H54 (cell line): ENCODE measurements at places on chromosomes 12 and 14.

DNA sequence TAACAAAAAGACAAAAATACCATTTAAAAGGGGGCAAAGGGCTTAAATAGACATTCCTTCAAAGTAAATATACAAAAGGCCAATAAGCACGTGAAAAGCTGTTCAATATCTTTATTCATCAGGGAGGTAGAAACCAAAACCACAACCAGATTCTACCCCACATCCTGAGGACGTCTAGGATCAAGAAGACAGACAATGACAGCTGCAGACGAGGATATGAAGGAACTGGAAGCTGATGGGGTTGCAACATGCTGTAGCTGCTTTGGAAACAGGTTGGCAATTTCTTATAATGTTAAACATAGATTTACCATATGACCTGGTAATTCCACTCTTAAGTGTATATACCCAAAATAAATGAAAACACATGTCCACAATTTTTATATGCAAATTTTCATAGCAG, 85.1 kb upstream of the C14orf180 start:
- DNase-seq: no peak

- no peak for DNase-seq
These were observed 9.8 kb upstream of the FERMT2 start for GRCh38 chr14:52960627-52961026.

DNA sequence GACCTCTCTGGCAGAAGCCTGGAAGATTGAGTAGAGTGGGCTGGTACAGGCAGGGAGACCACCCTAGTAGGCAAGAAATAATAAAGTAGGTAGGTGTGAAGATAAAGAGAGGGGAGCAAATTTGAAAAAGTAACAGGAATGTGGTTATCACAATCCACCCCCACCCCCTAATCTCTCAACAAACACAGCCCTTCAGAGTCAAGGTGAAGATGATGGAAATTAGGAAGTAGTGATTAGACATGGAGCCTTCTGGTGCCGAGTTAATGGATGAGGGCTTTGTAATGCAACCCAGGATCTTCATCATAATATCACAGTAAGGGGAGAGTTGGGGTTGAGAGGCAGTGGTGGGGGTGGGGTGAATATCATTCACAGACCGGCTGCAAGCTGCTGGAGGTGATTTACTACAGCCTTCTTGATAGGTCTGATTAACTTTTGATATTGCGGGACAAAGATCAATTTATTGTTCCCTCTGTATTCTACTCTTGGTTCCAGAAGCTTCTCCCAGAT, 29.2 kb upstream of the CRY1 start:
- DNase-seq: no peak

DNA sequence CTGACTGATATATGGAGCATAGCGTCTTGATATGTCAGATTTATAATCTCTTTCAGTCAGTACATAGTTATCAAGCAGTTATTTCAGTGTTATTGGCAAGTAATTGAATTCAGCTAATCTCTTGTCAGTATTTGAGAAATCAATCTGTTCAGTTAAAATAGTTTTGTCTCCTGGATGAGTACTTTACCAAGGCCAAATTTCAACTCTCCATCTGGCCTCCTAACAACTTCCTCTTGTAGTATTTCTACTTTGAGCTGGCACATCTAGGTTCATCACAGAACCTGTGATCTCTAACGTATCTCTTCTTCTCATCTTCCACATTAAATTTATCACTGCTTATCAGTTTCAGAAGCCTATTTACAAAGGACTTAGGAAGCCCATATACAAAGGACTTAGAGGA, 690.5 kb downstream of the C12orf50 start:
- DNase-seq: no peak

DNA sequence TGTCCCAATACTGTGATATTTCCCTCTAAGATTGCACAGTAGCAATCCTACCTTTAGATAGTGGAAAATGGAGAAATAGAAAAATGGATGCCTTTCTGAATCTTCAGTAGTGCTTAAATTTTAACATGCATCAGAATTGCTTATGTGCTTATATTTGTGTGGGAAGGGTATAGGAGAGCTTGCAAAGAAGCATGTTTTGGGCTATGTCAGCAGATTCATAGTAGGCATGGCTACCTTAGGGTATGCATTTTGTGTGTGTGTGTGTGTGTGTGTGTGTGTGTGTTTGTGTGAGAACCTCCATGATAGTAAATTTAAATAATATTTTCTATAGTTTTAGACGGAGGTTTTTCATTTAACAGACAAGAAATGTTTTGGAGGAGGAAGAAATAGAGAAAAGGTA, 38.3 kb downstream of the NEUROD4 start:
- no peak for DNase-seq

DNA sequence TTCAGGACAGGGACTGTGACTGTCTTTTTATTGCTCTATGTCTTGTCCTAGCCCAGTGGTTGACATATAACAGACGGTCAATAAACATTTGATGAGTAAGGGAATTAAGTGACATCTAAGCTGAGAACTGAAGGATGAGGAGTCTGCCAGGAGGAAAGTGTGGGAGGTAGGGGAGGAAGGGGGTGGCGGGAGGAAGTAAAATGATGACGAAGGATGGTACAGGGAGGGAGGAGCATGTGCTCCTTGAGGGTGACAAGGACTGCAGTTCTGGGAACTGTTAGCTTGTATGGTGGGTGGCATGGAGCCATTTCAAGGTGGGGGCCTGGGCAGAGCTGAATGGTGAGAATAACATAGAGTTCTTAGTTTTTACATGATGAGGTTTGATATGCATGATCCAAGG, 64.4 kb downstream of the RGS6 start:
- DNase-seq: no peak

- no peak for DNase-seq
These were observed 96.8 kb downstream of the TXNDC16 start for GRCh38 chr14:52455291-52456088.

GRCh38 chr14:50806241-50806933, 24.6 kb downstream of the NIN start:
- no peak for DNase-seq
